HT1080 (cell line): ENCODE measurements at places on chromosomes 5 and 9. TPM values are rescaled to one million over a fixed set of nuclear protein-coding genes. Genes with fewer than 3 reads are reported as not detected.

The CTSV gene
- total RNA-seq, result 0.37 and 0.58 TPM in 2 replicates

The TPPP gene
- total RNA-seq, result 0.18 and 0.37 TPM in 2 replicates

The F2RL2 gene
- total RNA-seq, result 2.8 and 4.1 TPM in 2 replicates

The PDE8B gene
- 0.82 and 1.1 TPM in 2 replicates for total RNA-seq

The PAEP gene
- 15.7 and 17.5 TPM in 2 replicates for total RNA-seq

The SPINK7 gene
- total RNA-seq, result not detected in 2 replicates

The MELK gene
- 62.7 and 74.6 TPM in 2 replicates for total RNA-seq

The PCDHB3 gene
- 0.03 TPM in 1 of 2 replicates, not detected in the other for total RNA-seq

The PCDHGA11 gene
- 0.42 and 0.50 TPM in 2 replicates for total RNA-seq

The PCDHGA5 gene
- 0.07 and 0.21 TPM in 2 replicates for total RNA-seq

The CD14 gene
- total RNA-seq, result not detected in 2 replicates

The ZNF462 gene
- 11.6 and 11.9 TPM in 2 replicates for total RNA-seq

The C8G gene
- total RNA-seq, result 0.47 TPM in 1 of 2 replicates, not detected in the other

The PCDHGA7 gene
- total RNA-seq, result 0.03 and 0.11 TPM in 2 replicates

The PLAC8L1 gene
- total RNA-seq, result not detected in 2 replicates

The TMEM171 gene
- total RNA-seq, result not detected in 2 replicates

The DMRTA1 gene
- 1.3 and 1.4 TPM in 2 replicates for total RNA-seq

The CCDC171 gene
- total RNA-seq, result 0.77 and 0.80 TPM in 2 replicates

The C7 gene
- not detected in 2 replicates for total RNA-seq

The IL13 gene
- total RNA-seq, result not detected in 2 replicates

The PDE6A gene
- not detected in 2 replicates for total RNA-seq

The CCNI2 gene
- not detected in 2 replicates for total RNA-seq
